CD4-positive, alpha-beta T cell treated with Interleukin-4 for 1 hour (primary cell): ENCODE measurements at places on chromosomes 7 and 10.

DNA sequence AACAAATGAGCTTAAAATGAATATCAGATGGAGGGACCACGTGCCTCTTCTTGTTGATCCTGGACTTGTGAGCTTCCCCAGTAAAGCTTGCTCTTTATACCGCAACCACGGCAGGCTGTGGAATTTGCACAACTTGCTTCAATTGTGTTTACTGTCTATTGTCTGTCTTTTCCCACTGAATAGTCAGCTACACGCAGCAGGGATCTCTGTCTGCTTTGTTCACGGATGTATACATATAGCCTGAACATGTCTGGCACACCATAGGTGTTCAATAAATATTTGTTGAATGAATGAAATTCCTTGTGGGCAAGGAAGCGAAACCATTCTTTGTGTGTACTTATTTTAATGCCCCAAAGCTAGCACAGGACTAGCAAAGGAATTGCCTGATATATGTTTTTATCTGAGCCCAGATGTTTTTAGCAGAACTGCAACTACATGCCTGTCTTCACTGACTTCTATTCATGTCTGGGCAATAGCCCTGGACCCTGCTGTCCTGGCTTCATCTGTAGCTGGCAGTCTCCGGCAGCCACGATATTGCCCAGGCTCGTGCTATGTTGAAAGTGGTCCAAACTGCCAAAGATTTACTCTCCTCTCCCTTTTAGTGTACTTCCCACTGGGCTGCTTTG, 29.9 kb upstream of the IFRD1 start:
- DNase-seq = no peak

- DNase-seq = no peak
These were observed 10.4 kb downstream of the PSD start for GRCh38 chr10:102408131-102408727.

GRCh38 chr10:113627836-113628235, 36.0 kb downstream of the NRAP start:
- no peak for DNase-seq

- DNase-seq = no peak
These were observed 51.1 kb downstream of the INSIG1 start for GRCh38 chr7:155348806-155349205.

DNA sequence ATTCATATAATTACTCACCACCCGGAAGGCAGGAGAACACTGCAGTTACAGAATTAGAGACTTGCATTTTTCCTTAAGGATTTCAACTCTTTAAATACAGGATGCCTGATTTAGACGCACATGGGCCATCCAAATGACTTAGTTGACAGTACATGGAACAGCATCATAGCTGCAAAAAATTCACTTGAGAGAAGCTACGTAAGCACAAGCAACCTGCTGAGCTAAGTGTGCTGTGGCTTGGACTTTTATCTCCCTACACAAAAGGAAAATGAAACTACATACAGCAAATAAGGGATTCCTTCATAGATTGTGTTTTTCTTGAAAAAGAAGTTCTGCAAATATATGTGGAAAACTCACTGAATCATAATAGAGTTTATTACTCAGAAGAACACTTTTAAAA, 152.6 kb downstream of the POU6F2 start:
- DNase-seq = no peak

DNA sequence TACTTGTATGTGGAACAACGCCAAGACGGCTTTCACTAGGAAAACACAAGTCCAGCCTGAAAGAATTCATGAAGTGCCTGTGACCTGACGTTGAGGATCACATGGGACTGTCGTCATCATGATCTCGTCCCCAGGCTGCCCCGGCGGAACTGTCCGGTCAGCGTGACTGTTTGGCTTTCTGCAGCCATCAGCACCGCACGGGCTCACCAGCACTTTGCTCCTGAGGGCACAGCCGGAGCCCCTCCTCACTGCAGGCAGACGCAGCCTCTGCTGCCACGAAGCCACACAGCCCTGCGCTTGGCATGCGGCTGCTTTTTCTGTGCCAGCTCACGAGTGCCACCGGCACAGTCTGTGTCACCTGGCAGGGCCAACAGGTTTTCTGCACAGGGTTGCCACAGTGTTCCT, 9.4 kb upstream of the GET4 start:
- DNase-seq = no peak

DNA sequence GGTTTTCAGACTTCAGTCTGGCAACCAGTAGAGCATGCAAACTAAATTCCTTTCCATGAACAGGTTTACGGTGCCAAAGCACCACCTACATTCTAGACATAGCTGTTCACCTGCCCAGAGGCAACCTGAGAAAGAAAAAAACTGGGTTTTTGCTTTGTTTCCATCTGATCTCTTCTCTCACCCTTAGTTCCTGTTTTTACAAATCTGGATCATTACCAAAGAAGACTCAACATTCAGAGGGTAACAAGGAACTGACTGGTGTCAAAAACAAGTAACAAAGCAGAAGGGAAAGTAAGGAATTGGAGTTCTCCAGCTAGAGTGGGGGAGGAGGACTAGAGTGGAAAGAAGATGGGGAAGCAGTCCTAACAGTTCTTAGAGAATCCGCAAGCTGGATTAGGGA, 36.4 kb downstream of the CPVL start:
- no peak for DNase-seq

- DNase-seq = peak; percentile 68
These were observed at the start of gene ZNF282 for GRCh38 chr7:149195180-149196150. ZNF282 (plus strand) TSS chr7:149195546; CDS start chr7:149195590, 44 bp downstream.

DNA sequence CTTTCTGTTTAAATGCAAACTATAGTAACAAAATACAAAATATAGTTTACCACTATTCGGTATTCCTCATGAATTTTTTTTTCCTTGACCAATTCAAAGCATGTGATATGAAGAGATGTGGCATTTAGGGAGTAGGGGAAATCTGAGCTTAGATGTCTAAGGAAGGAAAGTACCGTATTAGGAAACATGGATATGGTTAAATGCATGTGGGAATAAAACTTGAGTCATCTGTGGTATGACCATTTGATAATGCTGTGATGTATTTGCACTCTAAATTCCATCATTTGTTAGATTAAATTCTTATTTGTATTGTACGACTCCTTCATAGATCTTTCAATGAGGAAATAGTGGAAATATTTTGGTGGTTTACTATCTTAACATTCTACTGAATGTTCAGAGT, 19.7 kb downstream of the AHR start:
- DNase-seq = no peak

DNA sequence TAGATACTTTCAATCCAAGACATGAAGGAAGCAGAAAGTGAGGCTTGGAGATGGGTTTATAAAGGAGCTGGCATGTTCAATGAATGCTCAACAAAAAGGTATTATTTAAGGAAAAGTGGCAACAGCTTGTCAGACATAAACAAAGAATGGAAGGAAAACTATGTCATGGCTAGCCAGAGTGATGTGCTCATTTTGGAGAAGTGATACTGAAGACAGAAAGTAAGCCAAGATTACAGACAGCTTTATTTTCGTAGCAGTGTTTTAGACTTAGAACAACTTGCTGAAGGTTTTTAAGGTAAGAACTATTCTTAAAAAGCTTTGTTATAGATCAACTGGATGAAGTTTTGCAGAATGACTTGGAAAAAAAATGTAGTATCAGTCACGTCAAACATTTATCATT, 160.5 kb upstream of the FERD3L start:
- DNase-seq = no peak

- no peak for DNase-seq
These were observed 51.6 kb downstream of the SEM1 start for GRCh38 chr7:96658022-96658412.

DNA sequence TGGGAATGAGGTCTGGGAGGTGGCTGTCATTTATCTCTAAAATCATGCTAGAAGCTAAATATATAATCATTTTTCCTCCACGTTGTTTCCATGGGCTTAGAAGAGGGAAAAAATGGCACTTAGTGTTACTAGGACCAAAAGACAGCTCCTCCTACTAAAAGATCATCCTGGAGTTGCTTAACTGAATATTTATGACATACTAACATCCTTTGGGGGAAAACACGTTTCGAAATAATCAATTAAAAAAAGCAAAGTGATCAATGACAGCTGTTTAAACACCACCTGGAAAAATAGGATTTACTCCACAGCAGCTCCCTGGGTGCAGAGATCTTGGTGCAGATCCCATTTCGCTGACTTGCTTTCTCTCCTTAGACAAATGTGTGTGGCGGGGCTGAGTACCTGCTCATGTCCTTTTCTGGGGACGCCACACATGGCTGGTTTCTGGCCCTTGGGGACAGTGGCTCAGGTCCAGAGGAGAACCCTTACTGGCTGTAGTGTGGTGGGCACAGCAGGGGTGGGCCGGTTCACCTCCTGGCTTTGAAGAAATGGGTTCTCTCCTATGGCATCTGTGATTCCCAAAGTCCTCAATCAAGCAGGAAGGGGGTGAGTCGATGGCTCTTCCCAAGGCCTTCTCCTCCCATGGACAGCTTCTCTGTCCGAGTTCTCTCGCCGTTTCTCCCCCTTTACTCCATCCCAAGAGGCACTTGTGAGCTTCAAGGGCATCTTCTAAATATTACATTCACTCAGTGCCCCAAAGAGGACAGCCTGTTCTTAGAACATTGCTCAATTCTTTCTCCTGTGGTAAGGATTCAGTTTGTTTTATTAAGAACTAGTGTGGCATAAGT, 156.4 kb upstream of the KLF14 start:
- no peak for DNase-seq

DNA sequence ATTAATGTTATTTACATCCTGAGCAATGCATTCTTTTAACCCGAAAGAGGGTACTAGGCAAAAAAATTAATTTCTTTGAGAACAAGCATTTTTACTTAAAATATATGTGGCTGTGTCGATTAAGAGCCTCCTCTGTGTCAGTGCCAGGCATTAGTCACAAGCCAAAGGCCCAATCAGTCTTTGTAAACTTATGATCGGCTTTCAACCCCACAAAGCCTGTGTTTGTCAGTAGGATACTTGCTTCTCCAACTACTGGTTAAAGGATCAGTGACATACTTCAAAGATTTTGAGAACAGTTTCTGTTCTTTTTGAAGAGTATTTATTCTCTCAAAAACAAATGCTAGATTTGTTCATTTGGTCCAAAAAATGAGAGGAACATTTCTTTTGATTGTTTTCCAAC, 159.3 kb downstream of the NRCAM start:
- no peak for DNase-seq

GRCh38 chr10:27742195-27743011, 3.2 kb downstream of the MKX start:
- DNase-seq = peak; percentile 76

DNA sequence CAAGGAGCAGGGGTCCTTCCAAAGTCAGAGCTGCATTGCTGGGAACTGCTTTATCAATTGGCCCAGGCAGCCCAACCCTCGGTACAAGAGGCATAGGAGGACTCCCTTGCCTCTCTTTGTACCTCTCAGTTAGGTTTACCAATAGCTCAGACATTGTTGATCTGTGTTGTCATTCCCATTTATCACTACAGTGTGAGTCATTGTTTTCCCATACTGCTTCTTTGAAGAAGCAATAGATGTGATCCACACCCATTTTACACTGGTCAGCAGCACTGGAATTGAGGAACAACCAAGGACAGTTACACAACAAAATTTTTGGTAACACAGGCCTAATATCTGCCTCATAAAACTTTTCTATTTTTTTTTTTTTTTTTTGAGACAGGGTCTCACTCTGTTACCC, 307.2 kb downstream of the SNX13 start:
- no peak for DNase-seq

DNA sequence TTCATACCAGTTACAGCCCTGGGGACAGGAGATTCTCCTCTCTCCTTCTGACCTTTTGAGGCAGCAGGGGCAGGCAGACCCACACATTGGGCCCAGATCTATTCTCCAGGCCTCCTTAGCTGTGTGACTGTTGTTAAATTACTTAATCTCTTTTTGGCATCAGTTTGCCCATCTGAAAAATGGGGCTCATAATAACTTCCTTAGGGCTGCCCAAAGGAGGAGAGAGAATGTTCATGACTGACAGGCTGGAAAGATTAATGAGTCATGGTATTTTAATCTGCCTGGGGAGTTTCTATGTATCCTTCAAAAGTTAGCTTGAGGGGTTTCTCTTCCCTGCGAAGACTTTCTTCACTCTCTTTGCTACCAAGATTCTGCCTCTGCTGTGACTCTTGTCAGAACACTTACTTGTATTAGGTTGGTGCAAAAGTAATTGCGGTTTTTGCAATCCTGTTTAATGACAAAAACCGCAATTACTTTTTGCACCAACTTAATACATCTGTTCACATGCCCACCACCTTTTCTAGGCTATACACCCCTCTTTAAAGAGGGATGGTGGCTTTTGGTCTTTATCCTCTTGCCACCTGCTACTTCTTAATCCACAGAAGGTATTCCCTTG, 83.4 kb downstream of the ARID5B start:
- DNase-seq = no peak

GRCh38 chr7:51613911-51614357, 297.3 kb upstream of the COBL start:
- DNase-seq = no peak

GRCh38 chr7:130292682-130293257, at the start of gene CPA4:
CPA4 (plus strand) TSS chr7:130293161; CDS start chr7:130293181, 20 bp downstream.
- no peak for DNase-seq

DNA sequence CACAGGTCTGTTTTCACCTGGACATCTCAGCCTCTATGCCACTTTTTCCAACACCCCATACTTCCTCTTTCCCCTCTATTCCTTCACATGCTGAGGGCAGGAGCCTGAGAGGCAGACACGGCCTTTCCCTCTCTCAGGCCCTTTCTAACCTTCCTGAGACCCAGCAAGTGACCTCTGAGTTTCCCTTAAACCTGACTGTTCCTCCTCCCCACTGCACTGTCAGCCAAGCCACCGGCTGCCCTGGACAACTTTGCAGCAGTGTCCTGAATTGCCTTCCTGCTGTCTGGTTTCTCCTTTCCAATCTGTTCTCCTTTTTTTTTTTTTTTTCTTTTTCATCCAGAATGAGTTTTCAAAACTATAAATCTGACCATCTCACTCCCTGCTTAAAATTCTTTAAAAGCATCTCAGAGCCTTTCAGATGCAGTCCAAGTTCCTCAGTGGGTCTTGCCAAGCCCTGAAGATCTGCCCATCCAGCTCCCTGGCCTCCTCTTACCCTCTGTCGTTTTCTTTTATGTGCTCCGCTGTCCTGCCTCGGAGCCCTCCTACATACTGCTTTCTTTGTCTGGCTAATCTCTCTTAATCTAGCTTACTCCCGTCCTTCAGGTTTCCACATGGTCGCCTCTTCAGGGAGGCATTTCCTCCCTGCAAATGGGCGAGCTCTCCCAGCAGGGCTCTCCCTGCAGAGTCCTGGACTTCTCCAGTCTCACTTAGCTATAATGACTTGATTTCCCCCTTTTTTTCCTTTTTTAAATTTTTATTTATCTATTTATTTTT, 30.5 kb downstream of the SLC13A4 start:
- no peak for DNase-seq

- DNase-seq = no peak
These were observed 31.9 kb downstream of the SH2B2 start for GRCh38 chr7:102318482-102318971.
